ENCODE measurements at places on chromosomes 7 and 10.

- no peak for DNase-seq
Observed at GRCh38 chr7:16655394-16655793, 9.4 kb downstream of the BZW2 start.

DNA sequence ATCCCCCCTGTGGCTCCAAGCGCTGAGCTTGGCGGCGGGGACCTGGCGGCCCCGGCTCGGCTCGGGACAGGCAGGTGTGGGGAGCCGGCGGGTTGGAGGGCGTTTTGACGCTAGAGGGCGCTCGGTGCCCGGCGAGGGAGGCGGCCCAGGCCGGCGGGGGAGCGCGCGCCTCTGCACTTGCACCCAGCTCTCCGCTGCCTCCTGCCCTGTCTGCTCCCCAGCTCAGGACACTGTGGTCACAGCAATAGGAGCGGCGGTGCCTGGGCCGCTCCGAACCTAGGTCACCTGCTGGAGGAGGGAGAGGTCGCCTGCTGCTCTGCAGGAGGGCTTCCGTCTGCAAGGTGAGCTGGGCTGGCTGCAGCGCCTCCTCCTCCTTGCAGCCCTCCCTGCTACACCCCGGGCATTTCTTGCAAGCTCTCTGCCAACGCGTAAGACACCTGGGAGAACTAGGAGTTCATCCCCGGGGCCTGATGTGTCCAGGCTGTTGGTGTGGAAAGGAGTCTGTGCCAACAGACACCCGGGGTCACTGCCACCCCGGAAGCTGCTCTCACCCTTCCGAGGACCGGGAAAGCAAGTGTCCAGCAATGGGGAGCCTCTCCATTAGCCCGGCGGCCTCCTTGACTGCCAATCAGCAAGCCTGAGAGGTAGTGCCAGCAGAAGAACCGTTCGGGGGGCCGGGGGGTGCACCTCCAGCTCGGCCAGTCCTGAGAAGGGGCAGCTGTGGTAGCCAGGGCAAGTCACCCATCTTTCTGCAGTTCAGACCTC lies 620.4 kb downstream of the GALNT17 start:
- DNase-seq = peak; percentile 11

GRCh38 chr10:74825371-74826141 lies 844 bp upstream of the KAT6B start:
- DNase-seq = peak; percentile 60

DNA sequence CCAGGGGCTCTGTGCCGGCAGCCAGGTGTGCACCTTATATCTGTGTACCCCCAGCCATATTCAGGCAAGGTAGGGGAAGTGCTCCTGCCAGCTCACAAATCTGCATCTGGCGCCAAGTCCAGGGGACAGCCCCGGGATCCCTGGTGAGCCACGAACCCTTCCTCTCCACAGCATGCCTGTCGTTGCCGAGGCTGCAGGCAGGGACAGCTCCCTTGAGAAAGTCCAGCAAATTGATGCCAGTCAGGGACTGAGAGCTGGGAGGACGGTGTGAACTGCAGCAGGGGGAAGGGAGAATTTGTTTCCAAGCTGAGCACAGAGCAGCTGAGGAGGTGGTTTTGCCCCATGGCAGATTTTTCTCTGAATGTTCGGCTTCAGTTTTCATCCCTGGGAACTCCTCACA lies 919 bp downstream of the PLA2G12B start:
- no peak for DNase-seq

- no peak for DNase-seq
Observed at GRCh38 chr10:33009244-33010131, 51.5 kb upstream of the ITGB1 start.

GRCh38 chr10:1939016-1939415 lies 201.7 kb upstream of the ADARB2 start:
- DNase-seq = peak; percentile 10

- no peak for DNase-seq
Observed at GRCh38 chr7:130844811-130845580, 111.0 kb upstream of the KLF14 start.

GRCh38 chr7:1947586-1948217 lies 277.6 kb downstream of the ELFN1 start:
- DNase-seq = no peak

DNA sequence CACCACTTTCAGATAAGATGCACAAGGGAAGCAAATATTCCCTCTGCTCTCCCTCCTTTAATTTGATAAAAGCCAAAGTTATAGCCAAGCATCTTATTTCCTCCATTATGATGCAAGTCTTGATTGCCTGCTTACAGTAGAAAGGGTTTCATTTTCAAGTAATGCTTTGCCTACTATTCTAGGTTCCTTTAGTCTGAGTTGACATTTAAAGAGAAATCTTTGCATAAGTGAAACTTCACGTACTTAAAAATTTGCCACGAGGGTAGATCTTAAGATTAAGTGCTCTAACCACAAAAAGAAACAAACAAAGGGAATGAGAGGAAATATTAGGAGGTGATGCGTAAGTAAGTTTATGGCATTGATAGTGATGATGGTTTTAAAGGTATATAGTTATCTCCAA lies 78.1 kb upstream of the VWDE start:
- no peak for DNase-seq

DNA sequence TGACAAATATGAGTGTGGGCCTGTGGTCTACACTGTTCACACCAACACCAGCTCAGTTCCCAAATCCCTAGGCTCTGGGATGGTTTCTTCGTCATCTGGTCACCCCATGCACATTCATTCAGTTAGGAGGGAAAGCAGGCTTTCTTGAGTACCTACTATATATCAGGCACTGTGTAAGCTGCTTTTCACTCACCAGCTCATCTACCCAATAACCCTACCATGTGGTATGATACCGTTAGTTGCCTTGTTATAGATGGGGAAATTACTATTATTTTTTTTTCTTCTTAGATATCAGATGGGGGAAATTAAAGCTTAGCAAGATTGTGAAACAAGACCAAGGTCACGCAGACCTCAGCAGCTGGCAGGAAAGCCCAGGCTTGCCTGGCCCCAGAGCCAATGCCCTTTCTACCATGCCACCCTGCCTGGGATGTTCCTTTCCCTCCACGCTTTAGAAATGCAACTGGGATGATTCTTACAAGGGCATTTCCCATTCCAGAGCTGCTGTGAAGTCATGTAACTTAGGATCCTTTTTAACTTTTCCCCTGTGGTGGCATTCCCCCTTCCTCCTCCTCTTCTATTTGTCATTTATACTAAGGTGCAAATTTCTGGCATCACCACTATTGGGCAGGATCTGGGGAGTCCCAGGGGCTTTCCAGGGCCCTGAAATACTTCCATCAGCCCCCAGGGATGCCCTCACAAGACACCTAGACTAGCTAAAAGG lies 93.1 kb upstream of the EFCAB10 start:
- DNase-seq = no peak

GRCh38 chr7:142774826-142775225 lies 4.1 kb downstream of the PRSS2 start:
- no peak for DNase-seq
